Left lobe of liver (tissue), 2 donors: ENCODE measurements at places on chromosomes 12 and 14. TPM values are rescaled to one million over a fixed set of nuclear protein-coding genes. Genes with fewer than 3 reads are reported as not detected.

The MAPK1IP1L gene
- total RNA-seq: 25.5 TPM

The ZC2HC1C gene
- total RNA-seq: 2.0 TPM

The SMCO3 gene
- 0.53 TPM for total RNA-seq

The TMEM229B gene
- total RNA-seq: 0.93 TPM

The ASIC1 gene
- 0.28 TPM for total RNA-seq

The RTL1 gene
- total RNA-seq: not detected

The OR6C2 gene
- not detected for total RNA-seq

GRCh38 chr14:38762426-38762825 lies 340.6 kb downstream of the SEC23A start:
- no peak for DNase-seq

- no peak for DNase-seq
Observed at GRCh38 chr14:54669721-54670561, 103.0 kb downstream of the SAMD4A start.

DNA sequence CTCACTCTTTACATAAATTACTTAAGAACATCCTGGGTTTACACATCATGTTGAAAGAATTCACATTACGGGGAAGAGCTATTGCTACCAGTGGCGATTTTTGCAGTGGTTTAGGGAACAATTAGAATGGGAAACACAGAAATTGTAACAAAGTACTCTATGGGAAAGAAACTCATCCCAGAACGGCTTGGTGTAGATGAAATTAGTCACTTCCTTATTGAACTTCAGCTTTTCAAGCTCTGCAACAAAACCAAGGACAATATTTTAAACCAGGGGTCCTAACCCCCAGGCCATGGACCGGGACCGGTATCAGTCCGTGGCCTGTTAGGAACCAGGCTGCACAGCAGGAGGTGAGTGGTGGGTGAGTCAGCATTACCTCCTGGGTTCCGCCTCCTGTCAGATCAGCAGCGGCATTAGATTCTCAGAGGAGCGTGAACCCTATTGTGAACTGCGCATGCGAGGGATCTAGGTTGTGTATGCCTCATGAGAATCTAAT lies 32.3 kb upstream of the FICD start:
- DNase-seq: no peak

GRCh38 chr14:71550367-71550766 lies 381.9 kb upstream of the RGS6 start:
- DNase-seq: no peak

DNA sequence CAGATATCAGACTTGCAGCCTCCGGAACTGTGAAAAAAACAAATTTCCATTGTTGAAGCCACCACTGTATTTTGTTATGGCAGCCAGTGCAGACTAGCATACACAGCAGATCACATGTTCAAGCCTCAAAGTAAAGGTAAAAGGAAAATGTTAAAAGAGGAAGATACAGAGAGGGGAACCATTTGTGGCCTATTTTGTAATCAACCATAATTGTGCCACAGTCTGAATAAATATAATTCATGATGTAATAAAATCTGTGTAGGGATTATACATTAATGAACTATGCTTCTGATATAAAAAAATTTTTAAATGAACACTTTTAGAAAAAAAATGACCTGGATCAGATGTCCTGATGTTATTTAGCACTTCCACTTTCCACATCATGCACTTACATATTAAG lies 79.6 kb downstream of the SLC16A7 start:
- no peak for DNase-seq

- DNase-seq: no peak
Observed at GRCh38 chr12:112163471-112163991, 38.2 kb downstream of the TRAFD1 start.

GRCh38 chr14:38211255-38211735 lies 3.6 kb downstream of the SSTR1 start:
- DNase-seq: no peak

DNA sequence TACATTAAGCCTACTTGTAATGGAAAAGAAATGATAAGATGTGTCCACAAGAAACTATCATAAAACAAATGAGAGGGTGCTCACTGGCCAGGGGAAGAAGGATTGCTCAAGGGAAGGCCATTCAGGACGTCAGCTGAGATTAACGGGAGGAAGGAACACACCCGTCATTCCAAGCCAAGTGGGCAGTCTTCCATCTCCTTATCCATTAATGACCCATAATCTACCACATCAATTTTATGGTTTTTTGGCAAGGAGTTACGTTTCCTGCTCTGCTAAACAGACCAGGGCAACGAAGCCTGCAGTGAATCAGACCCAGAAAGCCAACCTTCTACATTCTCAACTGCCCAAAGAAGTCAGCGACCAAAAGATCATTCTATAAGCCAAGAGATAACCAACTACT lies 25.1 kb downstream of the PRKAB1 start:
- DNase-seq: no peak

GRCh38 chr12:117098361-117099217 lies 627 bp downstream of the TESC start:
- no peak for DNase-seq

- peak; percentile 56 for DNase-seq
Observed at GRCh38 chr12:130872179-130873096, 572 bp downstream of the RAN start.

DNA sequence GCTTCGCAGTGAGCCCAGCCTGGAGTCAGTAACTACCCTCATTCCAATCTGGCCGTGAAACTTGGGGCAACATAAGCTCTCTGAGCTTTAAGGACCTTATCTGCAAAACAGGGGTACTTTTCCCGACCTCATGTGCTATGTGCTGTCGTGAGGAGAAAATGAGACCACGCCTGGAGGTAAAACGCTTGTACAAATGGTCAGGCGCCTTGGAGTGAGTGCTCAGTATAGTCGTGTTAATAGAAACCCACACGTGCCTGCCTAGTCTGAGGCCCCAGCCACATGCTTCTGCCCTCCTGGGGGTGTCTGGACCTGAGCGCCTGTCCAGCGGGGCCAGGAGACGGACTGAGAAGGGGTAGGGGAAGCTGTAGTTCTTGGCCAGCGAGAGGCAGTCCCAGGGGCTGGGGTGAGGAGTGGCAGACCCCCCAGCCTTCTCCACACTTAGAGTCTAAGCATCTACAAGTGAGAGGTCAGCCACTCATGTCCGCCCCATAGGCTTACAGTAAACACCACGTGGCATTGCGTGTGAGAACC lies 4.9 kb downstream of the AQP5 start:
- DNase-seq: no peak

DNA sequence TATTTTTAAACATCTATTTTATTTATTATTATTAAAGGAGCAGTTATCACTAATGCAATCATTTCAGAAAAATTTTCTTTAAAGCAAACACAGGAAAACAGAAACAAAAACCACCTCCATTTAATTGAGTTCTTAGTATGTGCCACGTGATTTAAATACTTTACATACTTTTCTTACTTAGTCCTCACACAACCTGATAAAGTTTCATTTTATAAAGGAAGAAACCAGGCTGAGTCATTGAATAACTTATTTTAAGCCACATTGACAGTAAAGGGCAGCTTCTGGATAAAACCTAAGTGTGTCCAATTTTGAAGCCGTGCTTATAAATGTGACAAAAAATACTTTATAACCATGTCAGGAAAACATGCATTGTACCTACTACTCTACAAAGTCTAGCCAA lies 57.1 kb upstream of the PCED1B start:
- no peak for DNase-seq

DNA sequence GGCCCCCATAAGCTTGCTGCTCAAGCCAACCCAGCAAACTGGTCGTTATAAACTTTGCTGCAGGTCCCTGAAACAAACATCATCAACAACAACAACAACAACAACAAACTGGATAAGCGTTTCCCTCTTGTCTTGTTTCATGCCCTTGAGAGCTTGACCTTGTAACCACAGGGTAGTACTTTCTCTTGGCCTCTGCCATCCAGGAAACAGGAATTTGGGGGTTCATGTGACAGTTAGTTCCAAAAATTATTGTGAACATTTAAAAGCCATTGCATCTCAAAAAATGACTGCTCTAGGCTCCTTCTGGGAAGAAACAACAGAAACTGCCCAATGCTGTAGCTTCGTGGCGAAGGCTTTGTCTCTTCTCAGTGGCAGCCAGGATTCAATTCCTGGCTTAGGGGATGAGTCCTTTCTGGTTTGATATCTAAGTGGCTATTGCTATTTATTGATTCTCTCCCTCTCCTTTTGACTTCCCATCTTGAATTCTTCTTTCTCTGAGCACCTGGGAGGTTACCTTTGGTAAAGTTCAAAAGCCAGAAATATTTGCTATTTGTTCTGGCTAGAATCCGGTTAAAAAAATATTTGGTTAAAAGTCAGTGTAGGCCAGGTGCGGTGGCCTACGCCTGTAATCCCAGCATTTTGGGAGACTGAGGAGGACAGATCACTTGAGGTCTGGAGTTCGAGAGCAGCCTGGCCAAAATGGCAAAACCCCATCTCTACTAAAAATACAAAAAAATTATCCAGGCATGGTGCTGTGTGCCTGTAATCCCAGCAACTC lies 52.0 kb upstream of the CPM start:
- DNase-seq: no peak

DNA sequence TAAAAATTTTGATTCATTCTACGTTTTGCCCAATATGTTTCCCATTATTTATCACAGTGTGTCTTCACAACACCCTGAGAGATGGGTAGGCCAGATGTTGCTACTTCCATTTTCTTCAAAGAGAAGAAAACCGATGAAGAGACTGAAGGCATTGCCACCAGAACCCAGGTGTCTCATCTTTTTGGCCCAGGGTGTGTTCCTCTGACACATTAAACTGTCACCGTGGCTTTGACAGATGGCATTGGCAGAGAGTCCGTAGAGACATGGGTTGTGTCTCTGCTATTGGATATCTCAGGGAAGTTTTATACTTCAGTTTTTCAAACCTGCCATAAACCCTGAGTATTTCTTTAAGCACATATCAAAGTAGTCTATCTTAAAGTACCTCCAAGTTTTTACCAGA lies 11.3 kb upstream of the NUDT4 start:
- DNase-seq: no peak

- no peak for DNase-seq
Observed at GRCh38 chr12:75852143-75852542, 179.4 kb downstream of the PHLDA1 start.

DNA sequence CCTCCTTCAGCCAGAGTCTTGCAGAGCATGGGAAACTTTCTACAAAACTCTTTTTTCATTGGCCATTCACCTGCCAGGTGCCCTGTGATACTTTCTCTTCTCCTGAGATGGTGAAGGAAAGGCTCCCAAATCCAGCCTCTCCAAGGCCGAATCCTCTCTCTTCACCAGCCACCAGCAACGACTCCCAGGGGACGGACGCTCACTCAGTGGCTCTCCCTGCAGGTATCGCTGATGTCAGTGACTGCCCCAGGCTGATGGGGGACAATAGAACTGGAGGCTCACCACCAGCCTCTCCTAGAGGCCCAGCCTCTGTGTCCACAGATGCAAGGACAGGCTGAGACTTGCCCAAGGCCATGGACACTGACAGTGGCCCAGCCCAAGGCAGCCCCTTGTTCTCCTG lies 204.1 kb downstream of the BCL11B start:
- DNase-seq: no peak

DNA sequence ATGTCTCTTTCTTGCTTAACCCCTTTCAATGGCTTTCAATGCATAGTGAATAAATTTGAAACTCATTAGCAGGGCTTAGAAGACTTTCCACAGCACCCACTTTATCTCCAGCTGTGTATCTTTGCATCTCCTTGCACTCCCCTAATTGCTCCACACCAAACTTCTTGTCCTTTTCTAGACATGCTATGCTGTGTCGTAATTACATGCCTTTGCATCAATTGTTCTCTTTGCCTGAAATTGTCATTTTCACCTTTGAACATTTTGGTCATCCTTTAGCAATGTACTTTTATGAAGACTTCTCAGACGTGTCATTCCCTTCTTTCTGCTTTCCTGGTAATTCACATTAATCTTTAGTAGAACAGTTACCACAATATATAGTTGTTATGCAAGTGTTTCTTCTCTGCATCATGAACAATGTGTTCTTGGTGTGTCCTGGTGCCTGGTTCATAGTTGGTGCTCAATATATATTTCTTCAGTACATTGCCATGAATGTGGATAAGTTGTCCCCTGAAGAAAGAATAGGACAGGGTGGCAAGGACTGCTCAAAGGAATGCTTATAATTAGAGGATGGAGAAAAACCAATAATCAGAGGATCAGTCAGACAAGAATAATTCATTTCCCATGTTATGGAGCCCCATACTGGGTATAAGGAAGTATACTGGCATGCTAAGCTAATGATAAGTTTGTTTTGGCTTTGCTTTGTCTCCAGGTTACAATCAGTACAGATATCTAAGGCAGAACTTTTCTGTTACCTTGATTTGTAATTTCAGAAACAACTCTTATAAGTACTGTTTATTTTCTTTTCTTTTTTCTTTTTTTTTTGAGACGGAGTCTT lies 27.2 kb downstream of the ARF6 start:
- DNase-seq: no peak

DNA sequence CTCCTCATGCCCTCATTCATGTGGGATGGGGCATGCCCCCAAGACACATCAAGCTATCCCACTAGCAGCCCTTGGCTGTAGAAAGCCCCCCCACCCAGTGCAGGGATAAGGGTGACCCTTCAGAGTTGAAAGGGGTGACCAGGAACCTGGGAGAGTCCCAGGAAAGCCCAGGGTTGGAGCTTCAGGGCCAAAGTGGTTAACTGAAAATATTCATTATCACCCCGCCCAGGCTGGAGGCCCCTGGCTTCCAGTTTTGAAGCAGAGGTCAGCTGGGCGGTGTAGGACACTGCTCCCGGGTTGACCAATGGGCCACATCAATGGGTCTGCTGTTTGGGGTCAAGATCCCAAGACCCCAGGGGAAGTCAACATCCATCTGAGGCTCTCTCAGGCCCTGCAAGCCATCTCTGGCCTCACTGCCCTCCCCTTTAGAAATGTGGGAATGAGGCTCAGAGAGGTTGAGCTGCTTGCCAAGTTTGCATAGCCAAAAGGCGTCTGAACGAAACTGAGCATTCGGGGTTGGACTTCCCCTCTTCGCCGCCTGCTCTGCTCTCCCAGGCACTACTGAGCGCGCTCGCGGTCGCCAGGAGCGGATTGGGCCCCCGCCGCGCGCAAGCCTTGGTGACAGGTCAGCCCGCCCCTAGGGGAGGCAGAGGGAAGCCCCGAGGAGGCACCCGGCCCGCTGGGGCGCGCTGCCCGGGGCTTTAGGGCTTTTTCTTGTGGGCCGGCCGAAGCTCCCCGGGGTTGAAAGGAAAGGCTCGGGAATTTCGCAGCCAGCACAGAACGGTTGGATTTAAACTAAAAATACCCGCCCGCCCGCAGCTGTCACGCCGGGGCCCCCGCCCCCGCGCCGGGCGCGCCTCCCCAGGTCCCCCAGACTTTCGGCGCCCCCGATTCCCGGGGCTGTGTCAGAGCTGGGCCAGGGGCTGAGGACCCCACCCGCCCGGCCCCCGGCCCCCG lies 576 bp downstream of the SYNE3 start:
- DNase-seq: peak; percentile 72

GRCh38 chr12:124369055-124369826 lies 74.3 kb downstream of the RFLNA start:
- peak; percentile 96 for DNase-seq
